Central memory CD8-positive, alpha-beta T cell (primary cell): ENCODE measurements at places on chromosomes 13 and 19.

DNA sequence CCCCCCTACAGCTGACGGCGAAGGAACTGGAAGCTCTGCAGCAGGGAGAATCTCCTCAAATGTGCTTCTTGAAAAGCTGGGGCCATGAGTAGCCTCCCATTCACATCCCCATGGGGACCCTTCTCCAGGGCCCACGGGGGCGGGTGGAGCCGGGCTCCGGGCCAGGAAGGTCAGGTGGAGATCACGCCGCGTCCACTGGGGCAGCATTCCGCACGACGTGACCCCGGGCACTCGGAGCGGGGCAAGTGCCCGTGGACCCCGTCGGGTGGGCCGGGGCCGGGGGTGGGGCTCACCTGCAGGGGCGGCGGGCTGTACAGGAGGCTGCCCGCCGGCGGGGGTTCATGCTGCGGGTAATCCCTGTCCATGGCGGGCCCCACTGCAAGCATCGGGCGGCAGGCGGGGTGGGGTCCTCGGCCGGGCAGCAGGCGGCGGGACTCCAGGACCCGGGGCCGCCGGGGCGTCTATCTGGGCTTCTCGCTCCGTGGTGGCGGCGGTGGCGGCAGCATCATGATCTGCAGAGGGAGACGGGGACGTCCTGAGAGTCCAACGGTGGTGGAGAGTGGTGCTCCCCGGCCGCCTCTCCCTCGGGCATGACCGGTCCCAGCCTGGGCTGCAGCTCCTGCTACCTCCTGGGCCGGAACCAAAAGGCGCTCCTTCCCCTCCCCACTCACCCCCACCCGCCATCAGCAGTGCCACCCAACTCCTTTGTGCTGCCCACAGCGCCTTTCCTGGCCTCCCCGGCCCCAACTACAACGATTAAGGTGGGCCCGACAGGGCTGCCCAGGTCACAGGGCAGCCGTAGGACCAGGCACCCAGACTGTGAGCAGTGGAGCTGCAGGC, 20.0 kb downstream of the SBNO2 start:
- no peak overlapping the region for H3K27ac ChIP-seq
- no peaks in the 10 kb centered on the region for H3K4me1 ChIP-seq
- no peak for DNase-seq
- H3K27me3 ChIP-seq: no peaks in the 10 kb centered on the region

DNA sequence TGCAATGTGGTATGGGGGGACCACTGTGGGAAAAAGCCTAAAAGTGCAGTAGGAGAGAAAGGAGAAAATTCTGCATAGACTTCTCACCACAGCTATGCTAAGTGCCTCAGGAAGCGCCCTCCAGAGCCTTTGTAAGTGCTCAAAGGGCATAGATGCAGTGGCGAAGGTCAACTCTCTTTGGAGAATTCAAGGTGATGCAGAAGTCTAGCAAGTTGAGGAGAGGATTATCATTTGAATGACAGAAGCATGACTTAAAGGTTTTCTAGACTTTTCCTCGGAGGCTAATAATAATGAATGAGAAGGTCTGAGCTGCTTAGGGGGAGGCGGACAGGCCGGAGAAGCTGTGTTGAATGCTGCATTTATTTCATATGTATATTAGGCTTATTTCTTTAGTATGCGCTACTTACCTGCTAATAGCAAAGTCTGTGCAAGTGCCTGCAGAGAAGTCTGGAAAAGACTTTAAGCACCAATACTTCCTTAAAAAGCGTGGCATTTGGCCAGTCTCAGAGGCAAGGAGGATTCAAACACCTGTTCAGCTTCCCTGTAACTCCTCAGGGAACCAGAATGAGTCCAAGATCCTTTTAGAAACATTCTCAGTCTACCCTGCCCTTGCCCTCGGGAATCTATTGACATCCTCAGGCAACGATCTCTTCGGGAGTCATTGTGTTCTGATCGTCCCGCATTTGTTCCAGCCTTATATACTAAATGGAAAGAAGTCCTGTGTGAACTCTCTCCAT, 56.2 kb downstream of the FLT1 start:
- H3K36me3 ChIP-seq: no peaks in the 10 kb centered on the region
- H3K4me1 ChIP-seq: no peaks in the 10 kb centered on the region
- no peak overlapping the region for H3K4me3 ChIP-seq
- peaks cover 67% of the 10 kb centered on the region for H3K27me3 ChIP-seq
- H3K27ac ChIP-seq: no peak overlapping the region
- DNase-seq: no peak

- no peak overlapping the region for H3K27ac ChIP-seq
- no peak overlapping the region for H3K4me3 ChIP-seq
- no peaks in the 10 kb centered on the region for H3K4me1 ChIP-seq
- no peaks in the 10 kb centered on the region for H3K27me3 ChIP-seq
Observed at GRCh38 chr13:68050761-68051160, 820.6 kb upstream of the PCDH9 start.

DNA sequence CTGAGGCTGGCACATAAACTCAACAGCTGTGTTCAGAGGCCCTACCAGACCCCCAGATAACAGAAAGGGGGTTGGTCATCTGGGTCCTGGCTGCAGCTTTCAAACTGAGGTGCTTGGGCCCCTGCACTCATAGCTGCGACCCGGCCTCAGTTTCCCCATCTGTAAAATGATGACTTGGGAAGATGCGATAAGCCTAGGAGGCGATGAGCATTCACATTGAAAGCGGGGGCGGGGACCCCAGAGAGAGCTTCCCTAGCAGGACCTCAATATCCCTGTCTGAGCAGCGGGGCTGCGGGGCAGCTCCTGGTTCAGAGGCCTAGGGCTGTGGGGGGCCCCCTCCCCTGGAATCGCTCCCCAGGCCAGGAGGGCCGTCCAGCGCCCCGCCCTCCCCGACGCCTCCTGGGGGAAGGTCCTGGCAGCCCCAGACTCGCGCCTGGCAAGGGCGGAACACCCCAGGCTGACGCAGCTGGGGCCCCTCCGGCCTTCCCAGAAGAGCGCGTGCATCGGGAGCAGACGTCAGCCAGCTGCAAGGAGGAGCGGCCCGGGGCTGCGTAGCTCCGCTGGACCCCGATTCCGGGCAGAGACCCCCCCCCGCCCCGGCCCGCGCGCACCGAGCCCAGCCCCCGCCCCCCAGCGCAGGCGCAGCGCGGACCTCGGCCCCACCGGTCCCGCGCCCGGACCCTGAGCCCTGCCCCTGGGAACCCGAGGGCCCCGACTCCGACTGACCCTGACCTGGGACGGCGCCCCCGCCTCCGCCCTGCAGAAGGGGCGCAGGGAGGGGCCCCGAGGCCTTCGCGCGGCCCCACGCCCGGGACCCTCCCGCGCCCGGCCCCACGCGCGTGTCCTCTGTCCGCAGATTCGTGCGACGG, 3.5 kb downstream of the FSTL3 start:
- peak overlapping the region; percentile 69 for H3K4me3 ChIP-seq
- H3K4me1 ChIP-seq: peaks cover 6% of the 10 kb centered on the region
- no peak overlapping the region for H3K27ac ChIP-seq
- H3K36me3 ChIP-seq: no peaks in the 10 kb centered on the region
- no peak for DNase-seq

DNA sequence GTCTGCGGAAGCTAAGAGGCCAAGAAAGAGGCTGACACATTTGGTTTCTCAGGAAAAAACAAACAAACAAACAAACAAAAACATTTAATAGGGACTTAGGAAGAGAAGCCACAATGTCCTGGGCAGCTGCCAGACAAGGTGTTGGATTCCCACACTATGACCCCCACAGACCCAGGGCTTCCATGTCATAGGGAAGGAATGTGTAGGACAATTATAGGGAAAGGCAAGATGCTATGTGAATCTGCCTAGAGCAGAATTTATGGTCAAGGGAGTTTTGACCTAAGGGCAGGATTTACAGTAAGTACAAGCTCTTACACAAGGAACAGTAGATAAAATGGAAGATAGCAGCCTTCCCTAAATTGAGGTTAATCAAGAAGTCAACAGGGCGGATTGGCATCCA, 9.1 kb upstream of the CDADC1 start:
- no peaks in the 10 kb centered on the region for H3K4me1 ChIP-seq
- DNase-seq: no peak
- H3K27ac ChIP-seq: no peak overlapping the region
- no peak overlapping the region for H3K4me3 ChIP-seq
- H3K36me3 ChIP-seq: peaks cover 2% of the 10 kb centered on the region
- no peaks in the 10 kb centered on the region for H3K27me3 ChIP-seq

DNA sequence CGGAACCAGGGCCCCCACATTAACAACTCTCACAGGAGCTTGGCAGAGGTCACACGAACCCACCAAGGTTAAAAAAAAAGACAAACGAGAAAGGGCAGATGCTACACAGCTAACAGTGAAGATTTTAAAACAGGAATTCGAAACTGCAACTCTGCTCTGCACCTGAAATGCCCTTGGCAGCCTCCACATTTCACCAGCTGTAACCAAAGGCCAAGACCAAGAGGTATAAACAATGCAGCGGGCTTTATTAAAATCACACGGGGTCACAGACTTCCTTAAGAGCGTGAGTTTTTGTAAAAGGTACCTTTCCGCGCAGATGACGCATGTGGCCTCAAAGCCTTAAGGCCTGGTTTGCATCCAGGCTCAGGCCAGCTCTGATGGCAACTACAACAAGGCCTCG, 88.2 kb downstream of the STK24 start:
- no peak for DNase-seq
- peaks cover 86% of the 10 kb centered on the region for H3K4me1 ChIP-seq
- peaks cover 14% of the 10 kb centered on the region for H3K36me3 ChIP-seq
- H3K27me3 ChIP-seq: no peaks in the 10 kb centered on the region
- peak overlapping the region; percentile 78 for H3K27ac ChIP-seq

DNA sequence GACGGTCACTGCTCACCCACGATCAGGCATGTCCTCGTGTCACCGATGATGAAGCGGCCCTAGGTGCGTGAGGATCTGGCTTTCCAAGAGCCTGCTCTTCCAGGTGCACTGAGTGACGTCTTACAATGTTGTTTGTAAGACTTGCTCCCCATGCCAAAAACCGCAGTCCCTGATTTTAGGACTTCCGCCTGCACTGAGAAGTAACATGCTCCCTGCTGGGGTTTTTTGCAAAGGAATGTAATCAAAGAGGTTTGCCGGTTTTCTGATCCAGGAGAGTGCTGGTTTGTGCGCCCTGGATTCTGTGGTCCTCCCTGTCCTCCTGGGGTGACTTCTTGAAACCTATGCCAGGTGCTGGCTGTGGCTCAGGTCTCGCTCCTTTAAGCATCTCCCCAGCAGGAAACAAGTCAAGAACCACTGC, 38.8 kb downstream of the MYO9B start:
- H3K4me1 ChIP-seq: peaks cover 56% of the 10 kb centered on the region
- H3K27me3 ChIP-seq: no peaks in the 10 kb centered on the region
- no peak overlapping the region for H3K27ac ChIP-seq
- H3K4me3 ChIP-seq: no peak overlapping the region
- no peak for DNase-seq
- peaks cover 41% of the 10 kb centered on the region for H3K36me3 ChIP-seq

DNA sequence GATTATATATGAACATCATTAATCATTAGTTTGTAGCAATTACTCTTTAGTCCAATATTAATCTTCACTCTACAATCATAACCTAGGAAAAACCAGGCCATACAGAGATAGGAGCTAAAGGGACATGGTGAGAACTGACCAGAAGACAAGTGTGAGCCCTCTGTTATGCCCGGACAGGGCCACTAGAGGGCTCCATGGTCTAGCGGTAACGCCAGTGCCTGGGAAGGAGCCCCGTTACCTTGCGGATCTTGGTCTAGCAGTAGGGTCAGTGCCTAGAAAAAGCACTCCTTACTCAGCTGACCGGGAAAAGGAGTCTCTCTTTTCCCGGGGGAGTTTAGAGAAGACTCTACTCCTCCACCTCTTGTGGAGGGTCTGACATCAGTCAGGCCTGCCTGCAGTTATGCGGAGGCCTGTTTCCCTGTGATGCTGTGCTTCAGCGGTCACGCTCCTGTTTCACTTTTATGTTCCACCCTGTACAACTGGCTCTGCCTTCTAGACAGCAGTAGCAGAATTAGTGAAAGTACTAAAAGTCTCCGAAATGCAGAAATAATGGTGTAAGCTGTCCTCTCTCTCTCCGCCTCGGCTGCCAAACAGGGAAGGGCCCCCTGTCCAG, 13.8 kb downstream of the OR7D4 start:
- H3K4me1 ChIP-seq: peaks cover 5% of the 10 kb centered on the region
- H3K36me3 ChIP-seq: no peaks in the 10 kb centered on the region

- peaks cover 64% of the 10 kb centered on the region for H3K4me1 ChIP-seq
- no peak overlapping the region for H3K27ac ChIP-seq
- DNase-seq: no peak
- no peaks in the 10 kb centered on the region for H3K27me3 ChIP-seq
- no peak overlapping the region for H3K4me3 ChIP-seq
Observed at GRCh38 chr13:114062754-114063153, 69.7 kb downstream of the RASA3 start.

GRCh38 chr19:45972081-45972946, 1.4 kb downstream of the NOVA2 start:
- peaks cover 91% of the 10 kb centered on the region for H3K27me3 ChIP-seq
- no peaks in the 10 kb centered on the region for H3K36me3 ChIP-seq
- H3K27ac ChIP-seq: peak overlapping the region; percentile 1
- peak overlapping the region; percentile 24 for H3K4me3 ChIP-seq
- DNase-seq: peak; percentile 24
